ENCODE measurements at places on chromosomes 2 and 18.

- no peak for DNase-seq
These were observed 15.3 kb downstream of the PMS1 start for GRCh38 chr2:189799531-189799930.

DNA sequence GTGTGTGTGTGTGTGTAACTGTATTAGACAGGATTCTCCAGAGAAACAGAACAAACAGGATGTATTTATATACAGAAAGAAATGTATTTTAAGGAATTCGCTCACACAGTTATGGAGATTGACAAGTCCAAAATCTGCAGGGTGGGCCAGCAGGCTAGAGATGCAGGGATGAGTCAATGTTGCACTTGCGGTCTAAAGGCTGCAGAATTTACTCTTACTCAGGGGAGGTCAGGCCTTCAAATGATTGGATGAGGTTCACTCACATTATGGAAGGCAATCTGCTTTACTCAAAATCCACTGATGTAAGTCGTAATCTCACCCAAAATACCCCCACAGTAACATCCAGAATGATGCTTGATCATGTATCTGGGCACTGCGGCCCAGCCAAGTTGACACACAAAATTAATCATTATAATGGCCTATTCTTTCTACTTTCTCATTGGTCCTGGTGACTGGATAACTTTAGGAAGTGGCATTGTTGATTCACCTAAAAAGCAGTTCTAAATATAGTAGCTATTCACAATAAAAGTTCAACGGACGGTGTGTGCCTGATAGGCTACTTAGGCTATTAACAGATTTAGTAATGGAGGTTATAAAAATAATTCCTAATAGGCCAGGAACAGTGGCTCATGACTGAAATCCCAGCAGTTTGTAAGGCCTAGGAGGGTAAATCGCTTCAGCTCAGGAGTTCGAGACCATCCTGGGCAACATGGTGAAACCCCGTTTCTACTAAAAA is 40.6 kb upstream of the ACYP2 start:
- DNase-seq = no peak

DNA sequence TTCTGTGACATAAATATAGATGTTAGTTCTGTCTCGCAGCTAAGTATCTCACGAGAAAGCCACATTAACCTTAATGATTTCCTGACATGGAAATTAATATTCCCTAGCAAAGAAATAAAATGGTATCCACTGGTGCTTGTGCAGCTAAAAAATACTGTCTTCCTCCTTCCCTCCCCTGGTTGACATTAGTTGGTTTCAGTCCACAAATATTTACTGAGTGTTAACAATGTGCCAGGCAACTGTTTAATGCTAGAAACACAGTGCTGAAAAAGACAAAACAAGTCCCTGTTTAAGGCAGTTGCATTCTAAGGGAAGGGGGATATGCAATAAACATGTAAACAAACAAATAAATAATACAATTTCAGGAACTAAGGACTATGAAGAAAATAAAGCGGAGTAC is 44.2 kb upstream of the VPS54 start:
- DNase-seq = no peak

GRCh38 chr2:235643680-235644511 is 150.1 kb downstream of the AGAP1 start:
- no peak for DNase-seq

DNA sequence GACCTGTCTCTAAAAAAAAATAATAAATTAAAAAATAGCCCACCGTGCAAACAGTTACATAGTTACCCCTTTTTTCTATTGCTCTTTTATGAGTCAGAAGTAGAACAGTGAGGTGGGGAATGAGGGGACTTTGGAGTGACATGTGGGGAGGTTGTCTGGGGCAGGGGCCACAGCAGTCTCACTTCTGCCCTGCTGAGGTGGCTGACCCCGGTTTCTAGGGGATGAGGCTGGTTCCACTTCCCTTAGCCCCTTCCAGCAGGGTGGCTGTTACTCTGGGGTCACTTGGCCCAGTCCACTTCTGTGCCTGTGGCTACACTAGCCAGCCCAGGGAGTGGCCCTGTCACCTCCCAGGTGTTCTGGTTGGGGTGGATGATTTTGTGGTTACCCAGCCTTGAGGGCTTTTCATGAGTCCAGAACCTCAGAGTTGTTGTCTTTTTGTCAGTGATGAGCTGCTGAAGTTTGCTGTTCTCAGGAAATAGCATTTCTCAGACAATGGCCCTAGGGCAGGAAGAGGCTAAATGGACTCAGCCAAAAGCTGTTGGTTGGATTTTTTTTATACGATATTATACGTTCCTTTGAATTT is 28.0 kb upstream of the SCLY start:
- DNase-seq = no peak

DNA sequence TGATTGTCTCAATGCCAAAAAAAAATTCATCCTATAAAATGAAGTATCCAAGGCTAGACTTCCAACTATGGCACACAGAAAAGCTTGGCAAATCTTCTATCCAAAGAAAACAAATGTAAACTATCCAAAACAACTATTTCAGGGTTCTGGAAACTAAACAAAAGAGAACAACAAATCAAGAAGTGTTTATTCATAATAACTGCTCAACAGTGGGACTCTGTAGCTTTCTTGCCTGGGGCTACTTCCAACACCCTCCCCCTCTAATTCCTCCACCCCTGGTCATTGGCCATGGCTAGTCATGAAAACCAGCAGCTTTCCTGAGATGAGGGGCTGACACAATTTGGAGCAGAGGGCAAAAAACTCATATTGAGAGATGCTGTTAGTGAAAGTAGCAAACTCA is 107.0 kb downstream of the EXOC6B start:
- DNase-seq = no peak

DNA sequence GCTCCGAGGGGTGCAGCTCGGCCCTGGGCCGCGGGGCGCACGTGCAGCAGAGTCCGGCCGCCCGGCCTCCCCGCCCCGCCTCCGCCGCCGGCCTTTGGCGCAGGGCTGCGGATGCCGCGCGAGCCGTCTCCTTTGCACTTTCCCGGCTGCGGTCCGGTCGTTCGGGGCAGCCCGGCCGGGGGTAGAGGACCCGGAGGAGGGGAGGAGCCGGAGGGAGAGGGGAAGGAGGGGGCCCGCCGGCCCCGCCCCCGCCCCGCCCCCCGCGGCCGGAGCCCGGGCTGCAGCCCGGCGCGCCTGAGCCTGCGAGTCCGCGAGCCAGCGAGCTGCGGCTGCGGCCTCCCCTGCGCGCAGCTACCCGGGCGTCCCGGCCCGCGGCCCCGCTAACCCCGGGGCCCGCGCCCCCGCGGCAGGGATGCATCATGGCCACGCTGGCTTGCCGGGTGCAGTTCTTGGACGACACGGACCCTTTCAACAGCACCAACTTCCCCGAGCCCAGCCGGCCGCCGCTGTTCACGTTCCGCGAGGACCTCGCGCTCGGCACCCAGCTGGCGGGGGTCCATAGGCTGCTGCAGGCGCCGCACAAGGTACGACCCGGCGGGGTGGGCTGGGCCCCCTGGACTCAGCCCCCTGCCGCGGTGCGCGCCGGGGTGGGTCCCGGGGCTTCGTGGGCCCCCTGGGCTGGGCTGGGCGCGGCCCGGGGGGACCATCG is at the start of gene FHOD3:
Gene FHOD3 (plus strand): TSS at position 297 of the 709 bp plus-strand sequence. CDS start 123 bp downstream, at position 420.
- DNase-seq = peak; percentile 65
